ENCODE measurements at places on chromosomes 2 and 18.

DNA sequence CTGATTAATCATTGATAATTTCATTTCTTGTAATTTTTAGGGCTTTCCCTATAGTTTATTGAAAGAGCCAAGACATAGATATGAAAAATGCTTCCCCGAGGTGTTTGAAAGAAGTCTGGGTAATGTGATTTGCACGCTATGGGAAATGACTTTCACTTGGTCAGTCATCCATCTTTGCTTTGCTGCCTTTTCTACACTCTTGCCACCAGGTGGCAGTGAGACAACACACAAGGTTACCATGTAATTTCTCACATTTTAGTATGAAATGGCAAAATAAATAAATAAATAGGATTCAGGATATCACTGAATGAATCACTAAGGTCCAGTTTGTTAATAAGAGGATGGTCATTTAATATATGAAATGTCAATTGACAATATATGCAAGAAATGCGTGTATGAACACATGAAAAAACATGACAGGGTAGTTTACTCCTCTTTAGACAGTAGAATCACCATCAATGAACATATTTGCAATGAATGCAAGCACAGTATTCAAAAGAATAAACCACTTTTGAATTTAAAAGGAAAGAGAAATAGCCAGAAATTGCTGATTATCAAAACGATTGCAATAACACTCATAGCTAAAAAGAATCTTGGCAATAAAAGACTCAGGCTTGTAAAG, 52.2 kb upstream of the KCNH7 start:
- no peak for DNase-seq

DNA sequence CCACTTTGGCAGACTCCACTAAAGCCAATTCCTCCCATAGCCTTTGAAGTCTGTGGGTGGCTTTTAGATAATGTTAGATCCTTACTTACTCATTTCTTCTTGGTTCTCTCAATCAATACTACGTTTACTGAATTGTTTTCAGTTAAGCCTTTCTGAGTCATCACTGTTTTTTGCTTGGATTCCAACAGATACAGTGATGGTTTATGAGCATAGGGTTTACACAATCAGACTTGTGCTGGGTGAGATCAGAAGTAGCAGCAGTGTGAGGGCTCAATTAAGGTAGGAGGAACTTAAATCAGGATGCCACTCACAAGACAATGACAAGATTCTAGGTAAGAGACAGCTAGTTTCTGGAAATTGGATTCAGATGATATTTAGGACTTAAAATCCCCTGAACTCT, 297.7 kb upstream of the DOK6 start:
- DNase-seq = no peak

DNA sequence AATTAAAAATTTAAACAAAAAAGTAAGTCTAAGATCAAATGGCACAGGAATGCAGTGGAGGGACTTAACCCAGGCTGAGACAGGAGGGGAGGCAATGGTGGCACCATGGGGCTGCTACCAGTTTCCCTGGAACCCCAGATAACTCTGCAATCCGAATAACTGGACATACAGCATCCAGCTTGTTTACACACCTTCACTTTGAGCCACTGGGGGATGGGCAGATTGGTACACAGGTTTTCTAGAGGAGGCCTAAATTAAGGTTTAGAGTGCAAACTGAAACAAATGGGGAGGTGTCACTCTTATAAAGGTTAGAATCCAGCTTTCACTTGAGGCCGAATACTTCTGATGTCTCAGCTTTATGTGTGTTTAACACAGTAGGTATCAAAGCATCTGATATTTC, 189.3 kb upstream of the FN1 start:
- no peak for DNase-seq

- DNase-seq = no peak
These were observed 13.6 kb upstream of the KIDINS220 start for GRCh38 chr2:8850845-8851487.

DNA sequence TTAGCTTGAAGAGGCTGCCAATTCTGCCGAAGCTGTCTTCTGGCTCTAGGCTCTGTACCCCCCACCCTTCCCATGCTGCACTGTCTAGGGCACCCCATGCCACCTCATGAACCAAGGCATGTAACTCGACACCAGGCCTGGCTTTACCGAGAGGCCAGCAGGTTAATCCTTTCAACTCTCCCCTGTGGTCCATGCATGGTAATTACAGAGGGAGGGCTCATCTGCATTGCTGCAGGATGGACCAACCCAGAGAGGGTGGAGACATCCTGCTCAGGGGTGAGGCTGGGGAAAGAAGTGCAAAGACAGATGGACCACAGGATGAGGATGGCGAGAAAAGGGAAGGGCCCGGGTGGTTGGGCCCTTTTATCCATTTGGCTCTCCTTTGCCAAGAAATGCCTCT, 65.8 kb downstream of the KCTD1 start:
- DNase-seq = no peak

GRCh38 chr2:70085711-70086277, 1.5 kb upstream of the PCBP1 start:
- DNase-seq = no peak

DNA sequence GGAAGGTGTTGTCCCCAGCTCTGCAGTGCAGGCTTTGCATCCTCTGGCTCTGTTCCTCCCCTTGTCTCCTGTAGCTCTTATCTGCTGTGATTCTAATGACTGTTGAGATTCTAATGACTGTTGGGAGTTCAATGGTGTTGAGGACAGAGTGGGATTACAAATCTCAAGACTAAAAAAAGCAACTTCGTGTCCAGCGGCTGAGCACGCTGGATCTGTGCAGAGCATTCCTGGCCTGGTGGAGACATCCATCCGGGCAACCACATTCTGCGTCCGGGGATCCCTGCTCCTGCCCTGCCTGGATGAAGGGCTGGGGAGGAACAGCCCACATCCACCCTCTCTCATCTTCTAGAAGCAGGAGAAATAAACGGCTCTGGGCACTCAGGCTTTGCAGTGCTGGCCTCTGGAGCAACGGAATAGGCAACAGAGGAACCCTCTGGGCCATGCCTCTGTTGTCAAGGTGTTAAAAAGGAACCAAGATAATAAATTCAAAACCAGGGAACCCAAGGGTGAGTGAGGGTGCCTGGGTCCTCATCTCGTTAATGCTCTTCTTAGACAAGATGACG, 106.7 kb upstream of the ASB18 start:
- no peak for DNase-seq

DNA sequence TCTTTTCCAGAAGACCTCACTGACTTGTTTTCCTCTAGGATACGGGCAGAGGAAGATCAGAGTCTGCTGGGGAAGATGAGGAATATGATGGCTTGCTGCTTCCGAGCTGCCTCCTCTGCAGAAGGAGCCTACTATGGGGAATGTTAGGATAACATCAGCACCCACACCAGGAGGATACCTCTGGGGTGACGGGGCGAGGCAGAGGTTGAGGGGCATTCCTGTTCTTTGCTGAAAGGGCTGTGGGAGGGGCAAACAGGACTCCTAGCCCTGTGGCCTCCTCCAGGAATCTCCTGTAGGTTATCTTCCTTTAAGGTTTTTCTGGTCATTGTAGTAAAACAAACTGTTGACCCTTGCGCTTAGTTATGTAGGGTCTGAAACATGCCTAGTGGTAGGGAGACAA, 102.5 kb downstream of the CRIM1 start:
- no peak for DNase-seq

- DNase-seq = no peak
These were observed 41.9 kb downstream of the LPIN2 start for GRCh38 chr18:2970772-2971659.

GRCh38 chr2:12441750-12442475, 274.8 kb upstream of the TRIB2 start:
- DNase-seq = no peak

DNA sequence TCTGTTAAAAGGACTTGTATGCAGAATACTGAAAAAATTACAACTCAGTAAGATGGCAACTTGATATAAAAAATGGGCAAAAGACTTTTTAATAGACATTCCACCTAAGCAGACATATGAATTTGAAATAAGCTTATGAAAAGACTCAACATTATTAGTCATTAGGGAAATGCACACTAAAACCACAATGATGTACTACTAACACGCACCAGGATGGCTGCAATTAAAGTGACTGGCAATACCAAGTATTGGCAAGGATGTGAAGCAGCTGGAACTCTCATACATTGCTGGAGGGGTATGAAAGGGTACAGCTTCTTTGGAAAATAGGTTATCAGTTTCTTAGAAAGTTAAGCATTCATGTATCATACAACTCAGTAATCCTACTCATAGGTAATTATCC, 3.2 kb upstream of the ENOSF1 start:
- DNase-seq = no peak

DNA sequence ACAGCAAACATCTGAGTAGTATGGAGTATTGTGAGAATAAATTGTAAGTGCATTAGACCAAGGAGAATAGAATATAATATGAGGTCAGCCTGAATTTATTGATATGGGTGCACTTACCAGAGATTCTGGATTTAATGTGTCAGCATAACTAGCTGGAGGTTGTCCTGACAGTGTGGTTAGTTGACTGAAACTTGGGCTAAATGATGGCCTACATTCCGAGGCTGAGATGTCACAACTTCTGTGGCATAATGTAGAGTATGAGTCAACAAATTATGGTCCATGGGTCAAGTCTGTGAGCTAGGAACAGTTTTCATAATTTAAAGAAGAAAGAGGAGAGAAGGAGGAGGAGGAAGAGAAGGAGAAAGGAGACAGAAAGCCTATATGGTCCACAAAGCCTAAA, 127.6 kb downstream of the QPCT start:
- DNase-seq = no peak

GRCh38 chr2:172087207-172087779, 2.0 kb downstream of the DLX1 start:
- no peak for DNase-seq

DNA sequence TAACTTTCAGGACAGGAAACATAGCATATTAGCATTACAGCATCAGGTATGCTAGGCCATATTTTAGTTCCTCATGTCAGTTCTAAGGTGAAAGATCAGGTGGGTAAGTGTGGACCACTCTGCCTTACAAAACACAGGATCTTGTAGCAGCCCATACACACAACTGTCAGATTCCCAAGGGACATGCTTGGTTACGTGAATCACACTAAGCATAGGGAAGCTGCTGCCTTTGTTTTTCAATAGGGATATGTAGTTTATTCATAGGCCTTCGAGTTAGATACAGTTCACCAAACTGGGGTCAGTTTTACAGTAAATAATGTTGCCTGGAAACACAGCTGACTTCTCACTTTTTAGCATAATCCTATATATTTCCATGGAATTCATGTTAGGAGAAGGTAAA, 116.1 kb upstream of the OTX1 start:
- no peak for DNase-seq

DNA sequence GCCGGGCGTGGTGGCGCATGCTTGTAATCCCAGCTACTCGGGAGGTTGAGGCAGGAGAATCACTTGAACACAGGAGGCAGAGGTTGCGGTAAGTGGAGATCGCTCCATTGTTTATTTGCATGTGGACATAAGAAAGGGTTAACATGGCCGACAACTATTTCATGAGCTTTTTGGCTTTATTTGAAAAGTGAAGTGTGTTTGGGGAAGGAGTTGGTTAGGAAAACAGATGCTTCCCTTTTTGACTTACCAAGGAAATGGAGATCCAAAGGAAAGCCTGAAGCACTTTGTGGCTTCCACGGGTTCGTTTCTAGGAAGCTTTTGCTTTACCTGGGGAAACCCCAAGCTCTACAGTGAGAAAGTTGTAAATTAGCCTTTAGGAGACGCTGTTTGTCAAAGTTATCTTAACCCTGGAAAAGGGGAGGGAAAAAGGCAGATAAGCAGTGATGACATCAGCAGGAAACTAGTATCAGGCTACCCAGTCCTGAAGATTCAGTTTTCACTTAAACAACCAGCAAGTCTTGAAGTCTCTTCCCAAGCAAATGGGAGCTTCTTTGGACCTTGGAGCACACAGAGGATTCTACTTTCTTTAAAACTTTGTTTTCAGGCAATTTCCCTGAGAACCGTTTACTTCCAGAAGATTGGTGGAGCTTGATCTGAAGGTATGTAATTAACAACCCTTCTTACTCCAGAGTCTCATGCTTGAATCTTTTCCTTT, at the start of gene CASP10:
TSS of gene CASP10 (plus strand) at position 492 of the 715 bp plus-strand sequence. CDS start 2,637 bp downstream, outside the sequence.
- DNase-seq = no peak

DNA sequence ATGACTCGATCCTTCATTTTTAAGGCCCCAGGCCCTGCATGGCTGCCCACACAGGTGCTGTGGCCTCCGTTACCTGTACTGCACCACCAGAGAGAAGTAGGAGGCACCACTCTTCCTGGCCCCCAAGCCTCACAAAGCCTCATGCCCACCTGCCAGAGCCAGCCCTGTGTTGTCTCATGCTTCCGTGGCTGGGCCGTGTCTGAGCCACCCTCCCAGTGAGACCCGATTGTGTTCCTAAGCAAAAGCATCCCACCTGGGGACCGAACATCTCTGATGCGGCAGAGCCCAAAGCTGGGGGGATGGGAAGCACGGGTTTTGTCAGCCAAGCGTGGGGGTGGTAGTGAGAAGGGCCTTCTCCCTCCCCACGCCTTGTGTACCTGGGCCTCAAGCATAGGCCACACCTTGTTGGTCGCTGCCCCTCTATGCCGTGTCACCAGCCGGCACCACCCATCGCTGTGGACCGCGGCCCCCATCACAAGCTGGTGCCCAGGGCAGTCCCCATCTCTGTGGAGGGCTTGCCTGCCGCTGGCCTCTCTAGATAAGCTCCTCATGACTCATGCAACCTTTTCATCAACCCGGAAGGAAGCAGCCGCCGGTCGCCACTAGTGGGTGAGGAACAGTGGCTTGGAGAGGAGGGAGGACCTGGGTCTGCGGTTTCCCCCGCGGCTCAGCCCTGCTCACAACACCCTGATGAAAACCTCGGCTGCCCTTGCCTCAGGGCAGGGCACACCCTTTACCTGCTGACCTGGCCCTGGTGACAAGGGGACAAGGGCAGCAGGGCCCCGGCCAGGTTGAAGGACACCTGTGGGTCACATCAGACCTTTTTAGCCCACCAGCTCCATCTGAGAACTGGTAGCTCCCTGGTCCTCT, 2.7 kb upstream of the RNPEPL1 start:
- peak; percentile 87 for DNase-seq

GRCh38 chr2:240946046-240946445, 39.9 kb downstream of the CROCC2 start:
- DNase-seq = no peak

DNA sequence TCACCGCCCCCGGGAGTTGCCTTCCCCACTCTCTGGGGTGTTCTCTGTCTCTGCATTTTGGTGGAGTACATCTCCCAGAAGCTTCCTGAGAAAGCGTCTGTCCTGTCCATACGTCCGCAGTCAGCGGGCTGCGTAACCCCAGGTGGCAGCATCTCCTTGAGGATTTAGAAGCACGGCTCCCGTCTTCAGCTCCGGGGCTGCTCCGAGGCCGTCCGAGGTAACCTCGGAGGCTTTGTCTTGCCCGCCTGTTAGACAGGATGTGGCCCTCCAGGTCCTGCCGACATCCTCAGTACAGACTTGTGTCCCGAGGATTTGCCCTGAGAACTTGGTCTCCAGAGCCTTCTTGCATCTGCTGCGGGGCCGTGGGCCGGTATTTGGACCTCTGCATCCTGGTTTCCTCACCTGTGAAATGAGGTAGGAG, 58.4 kb downstream of the CTDP1 start:
- no peak for DNase-seq

GRCh38 chr2:28296904-28297303, 95.8 kb upstream of the FOSL2 start:
- DNase-seq = no peak

Data from stimulated activated CD4-positive, alpha-beta T cell treated with anti-CD3 and anti-CD28 coated beads, Interleukin-2, amount 100 ng/mL, for 24 hours (primary cell).